ENCODE measurements at places on chromosomes 4 and X. TPM values are rescaled to one million over a fixed set of nuclear protein-coding genes. Genes with fewer than 3 reads are reported as not detected.

Gene PNCK
- total RNA-seq = 0.51 TPM

Gene NELFA
- 24.2 TPM for total RNA-seq

Gene PTPN13
- 5.1 TPM for total RNA-seq

Gene KIAA1210
- not detected for total RNA-seq

Gene KCTD8
- not detected for total RNA-seq

Gene CYP2U1
- 1.4 TPM for total RNA-seq

Gene CHM
- 10.6 TPM for total RNA-seq

Gene IL15
- 11.2 TPM for total RNA-seq

Gene DGKK
- not detected for total RNA-seq

Gene CFAP99
- not detected for total RNA-seq

Gene AFF2
- total RNA-seq = not detected

Gene CXCL11
- 0.23 TPM for total RNA-seq

Data from A549 treated with CpdA at 1 μM for 4 hours (cell line).